Activated CD8-positive, alpha-beta memory T cell treated with anti-CD3 and anti-CD28 coated beads for 1 hour (primary cell): ENCODE measurements at places on chromosomes 7 and 10.

DNA sequence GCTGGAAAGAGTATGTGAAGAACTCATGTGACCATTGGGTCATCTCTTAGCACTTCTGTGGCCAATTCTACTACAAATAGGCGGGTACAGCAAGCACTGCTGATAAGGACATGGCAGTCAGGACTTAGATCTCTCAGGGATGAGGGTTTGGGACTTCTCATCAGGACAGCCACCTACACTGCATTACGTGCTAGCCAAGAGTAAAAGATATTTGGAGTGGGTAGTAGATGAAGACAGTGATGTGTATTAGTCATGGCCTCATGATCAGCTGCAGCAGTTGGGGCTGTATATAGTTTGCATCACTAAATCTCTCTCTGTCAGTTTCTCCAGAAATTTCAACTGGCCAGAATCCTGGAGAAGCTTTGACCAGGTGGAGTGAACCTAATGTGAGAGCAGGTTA lies 9.2 kb downstream of the TAS2R60 start:
- DNase-seq: no peak

DNA sequence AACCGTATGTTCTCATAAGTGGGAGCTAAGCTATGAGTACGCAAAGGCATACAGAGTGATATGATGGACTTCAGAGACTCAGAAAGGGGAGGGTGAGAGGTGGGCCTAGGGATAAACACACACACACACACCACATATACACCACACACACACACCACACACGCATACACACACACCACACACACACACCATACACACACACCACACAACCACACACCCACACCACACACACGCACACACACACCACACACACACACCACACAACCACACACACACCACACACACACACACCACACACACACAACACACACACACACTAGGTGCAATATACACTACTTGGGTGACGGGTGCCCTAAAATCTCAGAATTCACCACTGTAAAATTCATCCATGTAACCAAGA lies 113.6 kb upstream of the ADAM12 start:
- no peak for DNase-seq

DNA sequence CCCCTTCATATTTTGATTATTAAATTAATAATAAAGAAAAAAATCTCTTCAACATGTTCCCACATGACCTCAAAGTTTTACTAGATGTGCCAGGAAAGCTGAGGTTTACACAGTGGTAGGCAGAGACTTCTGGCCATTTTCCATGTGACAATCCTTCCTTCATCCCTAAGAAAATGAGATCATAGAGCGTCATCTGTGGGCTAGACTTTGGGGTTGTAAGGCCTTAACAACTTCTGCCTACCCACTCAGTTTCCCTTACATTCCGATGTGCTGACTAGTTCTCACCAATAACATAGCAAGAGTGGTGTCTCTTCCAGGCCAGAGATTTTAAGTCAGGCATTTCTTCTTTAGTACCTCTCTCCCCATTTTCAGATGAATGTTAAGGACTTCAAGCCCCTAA lies 171.1 kb upstream of the PHF14 start:
- DNase-seq: no peak

- no peak for DNase-seq
These were observed 8.5 kb downstream of the ZDHHC16 start for GRCh38 chr10:97454330-97455036.

GRCh38 chr7:72924386-72924732 lies 536 bp upstream of the POM121 start:
- DNase-seq: no peak

DNA sequence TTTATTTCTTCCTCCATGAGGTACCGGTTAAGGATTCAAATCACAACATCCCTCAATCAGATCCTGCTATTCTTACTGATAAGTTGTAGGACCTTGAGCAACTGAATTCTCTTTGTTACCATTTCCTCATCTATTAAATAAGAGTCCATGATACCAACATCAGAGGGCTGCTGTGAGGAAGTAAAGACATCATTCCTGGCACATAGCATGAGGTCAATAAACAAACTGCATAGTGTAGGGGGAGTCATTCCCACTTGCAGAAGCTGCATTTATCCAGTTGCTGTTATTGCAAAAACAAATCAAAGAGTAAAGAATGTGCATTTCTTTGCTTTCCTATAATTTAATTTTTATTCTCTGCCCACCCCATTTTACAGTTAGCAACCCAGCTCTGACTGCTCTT lies 36.8 kb downstream of the LDB3 start:
- DNase-seq: no peak

- DNase-seq: no peak
These were observed 180.0 kb upstream of the ADCY1 start for GRCh38 chr7:45394117-45394708.

DNA sequence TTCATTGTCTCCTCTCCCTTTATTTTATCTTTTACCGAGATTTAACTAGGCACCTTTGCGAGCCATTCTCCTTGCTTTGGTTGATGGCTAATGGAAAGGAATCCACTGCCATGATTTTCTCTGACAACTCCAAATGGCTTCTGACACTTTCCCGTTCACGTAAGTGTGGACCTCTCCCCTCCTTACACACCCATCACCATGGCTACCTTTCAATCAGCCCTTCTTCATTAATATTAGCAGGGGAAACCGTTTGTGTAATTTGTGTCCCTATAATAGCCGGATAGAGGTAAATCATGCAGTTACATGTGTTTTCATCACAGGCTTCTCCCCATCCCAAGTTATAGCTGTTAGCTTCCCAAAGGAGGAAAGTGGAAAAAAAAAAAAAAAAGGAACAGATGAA lies 767.3 kb downstream of the MAGI2 start:
- DNase-seq: no peak

- DNase-seq: no peak
These were observed 22.1 kb downstream of the CYP17A1 start for GRCh38 chr10:102814873-102815661.

GRCh38 chr7:18414885-18415284 lies 80.7 kb upstream of the HDAC9 start:
- no peak for DNase-seq

DNA sequence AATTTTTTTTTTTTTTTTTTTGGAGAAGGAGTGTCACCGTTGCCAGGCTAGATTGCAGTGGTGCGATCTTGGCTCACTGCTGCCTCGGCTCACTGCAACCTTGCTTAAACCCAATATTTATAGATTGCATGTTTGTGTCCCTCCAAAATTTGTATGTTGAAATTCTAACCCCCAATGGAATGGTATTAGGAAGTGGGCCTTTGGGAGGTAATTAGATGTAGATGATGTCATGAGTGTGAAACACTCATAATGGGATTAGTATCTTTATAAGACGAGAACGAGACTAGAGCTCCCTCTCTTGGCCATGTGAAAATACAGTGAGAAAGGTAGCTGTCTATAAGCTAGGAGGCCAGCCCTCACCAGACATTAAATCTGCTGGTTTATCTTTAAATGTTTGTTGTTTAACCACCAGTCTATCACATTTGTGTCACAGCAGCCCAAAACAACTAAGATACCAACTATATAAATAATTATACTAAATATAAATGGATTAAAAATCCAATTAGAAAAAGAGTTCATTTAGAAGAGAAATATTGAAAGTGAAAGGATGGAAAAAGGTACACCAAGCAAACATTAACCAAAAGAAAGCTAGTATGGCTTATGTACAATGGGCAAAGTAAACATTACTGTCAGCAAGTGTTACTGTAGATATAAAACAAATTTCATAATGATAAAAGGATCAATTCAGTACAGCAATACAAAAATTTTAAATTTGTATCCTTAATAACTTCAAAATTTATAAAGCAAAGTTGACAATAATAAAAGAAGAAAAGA lies 9.3 kb downstream of the TCAF1 start:
- DNase-seq: no peak

DNA sequence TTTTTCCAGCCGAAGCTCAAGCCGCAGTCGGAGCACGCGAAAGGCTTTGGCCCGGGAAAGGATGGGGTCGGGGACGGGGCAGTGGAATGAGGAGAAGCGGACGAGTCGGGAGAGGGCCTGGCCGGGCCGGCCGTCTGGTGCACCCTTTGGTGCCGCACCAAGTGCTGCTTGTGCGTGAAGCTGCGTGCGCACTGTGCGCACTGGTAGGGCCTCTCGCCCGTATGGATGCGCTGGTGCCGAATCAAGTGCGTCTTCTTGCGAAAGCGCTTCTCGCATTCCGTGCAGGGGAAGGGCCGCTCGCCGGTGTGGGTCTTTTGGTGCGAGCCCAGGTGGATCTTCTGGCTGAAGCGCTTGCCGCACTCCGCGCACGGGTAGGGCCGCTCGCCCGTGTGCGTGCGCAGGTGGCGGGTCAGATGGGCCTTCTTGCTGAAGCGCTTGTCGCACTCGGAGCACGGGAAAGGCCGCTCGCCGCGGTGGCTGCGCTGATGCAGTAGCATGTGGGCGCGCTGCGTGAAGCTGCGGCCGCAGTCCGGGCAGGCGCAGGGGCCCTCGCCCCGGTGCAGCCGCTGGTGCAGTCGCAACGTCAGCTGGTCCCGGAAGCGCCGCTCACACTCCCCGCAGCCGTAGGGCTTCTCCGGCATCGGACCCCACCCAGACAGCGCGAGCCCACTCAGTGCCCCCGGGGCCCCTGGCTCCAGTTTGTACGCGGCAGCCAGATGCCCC lies 7.8 kb downstream of the ZNF467 start:
- no peak for DNase-seq

DNA sequence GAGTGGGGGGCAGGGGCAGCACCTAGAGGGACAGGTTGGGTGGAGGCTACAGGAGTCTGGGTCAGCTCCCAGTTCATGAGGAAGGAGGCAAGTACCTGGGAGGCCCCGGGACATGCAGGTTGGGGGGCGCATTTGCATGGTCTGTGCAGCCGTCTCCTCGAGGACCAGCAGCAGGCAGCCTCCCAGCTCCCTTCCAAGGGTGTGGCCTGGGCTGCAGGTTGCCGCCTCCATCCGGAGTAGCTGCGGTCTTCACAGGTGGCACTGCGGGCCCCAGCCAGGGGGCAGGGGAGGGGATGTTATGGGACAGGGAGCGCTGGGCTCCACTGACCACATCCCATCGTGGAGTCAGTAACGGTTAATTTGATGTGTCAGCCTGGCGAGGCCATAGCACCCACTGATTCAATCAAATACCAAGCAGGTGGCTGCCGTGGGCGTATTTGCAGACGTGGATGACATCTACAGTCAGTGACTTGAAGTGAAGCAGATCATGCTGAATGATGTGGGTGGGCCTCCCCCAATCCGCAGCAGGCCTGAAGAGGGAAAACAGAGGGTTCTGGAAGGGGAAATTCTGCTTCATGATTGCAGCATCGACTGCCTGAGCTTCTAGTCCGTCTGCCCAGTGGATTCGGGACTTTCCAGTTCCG lies 81.6 kb downstream of the PRKAG2 start:
- no peak for DNase-seq

DNA sequence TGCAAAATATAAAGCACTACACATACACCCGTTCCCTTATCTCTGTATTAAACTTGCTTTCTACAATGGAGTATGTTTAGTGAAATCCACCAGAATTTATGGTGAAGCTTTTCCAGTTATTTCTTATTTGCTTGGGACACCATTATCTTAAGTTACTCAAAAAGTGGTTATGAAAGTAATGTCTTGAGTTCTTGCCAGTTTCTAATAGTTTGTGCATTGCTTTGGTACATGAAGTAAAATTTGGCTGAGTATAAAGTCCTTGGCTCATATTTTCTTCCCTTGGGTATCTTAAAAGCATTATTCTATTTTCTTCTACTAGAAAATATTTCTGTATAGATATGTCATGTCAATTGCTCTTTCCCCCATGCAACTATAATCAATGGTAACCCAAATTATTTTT lies 85.2 kb downstream of the POLR1F start:
- no peak for DNase-seq

DNA sequence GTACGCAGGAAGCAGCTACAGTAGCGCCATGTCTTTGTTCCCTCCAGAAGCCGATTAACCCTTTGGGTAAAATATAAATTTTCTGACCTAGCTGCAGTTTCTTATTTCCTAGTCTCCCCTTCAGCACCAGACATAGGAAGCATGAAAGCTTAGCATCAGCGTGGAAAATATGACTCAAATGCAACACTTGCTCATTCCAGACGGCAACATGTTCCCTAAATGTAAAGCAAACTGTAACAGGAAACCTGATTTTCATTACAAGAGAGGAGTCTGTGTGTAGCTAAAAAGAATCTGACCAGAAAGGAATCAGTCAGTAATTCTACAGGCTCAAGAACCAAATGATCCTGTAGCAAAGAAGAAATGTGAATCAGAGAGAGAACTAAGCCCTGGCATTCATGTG lies 219.2 kb downstream of the C7orf25 start:
- no peak for DNase-seq

DNA sequence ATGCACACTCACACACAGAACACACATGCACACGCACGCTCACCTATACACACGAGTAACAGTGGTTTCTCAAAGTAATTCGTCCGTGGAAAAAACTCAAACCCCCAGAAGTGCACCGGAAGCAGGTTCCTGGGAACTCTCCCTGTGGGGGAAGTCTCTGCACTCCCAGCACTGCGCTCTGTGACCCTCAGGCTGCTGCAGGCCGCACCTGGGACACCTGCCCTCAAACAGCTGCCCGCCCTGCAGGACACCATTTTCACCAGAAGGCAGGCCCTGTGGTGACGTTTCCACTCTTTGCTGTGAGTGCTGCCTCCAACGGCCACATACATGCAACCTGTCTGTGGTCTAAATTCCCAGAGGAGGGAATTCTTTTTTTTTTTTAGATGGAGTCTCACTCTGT lies 21.3 kb downstream of the YKT6 start:
- no peak for DNase-seq

GRCh38 chr10:100779329-100779728 lies 33.9 kb downstream of the PAX2 start:
- no peak for DNase-seq

DNA sequence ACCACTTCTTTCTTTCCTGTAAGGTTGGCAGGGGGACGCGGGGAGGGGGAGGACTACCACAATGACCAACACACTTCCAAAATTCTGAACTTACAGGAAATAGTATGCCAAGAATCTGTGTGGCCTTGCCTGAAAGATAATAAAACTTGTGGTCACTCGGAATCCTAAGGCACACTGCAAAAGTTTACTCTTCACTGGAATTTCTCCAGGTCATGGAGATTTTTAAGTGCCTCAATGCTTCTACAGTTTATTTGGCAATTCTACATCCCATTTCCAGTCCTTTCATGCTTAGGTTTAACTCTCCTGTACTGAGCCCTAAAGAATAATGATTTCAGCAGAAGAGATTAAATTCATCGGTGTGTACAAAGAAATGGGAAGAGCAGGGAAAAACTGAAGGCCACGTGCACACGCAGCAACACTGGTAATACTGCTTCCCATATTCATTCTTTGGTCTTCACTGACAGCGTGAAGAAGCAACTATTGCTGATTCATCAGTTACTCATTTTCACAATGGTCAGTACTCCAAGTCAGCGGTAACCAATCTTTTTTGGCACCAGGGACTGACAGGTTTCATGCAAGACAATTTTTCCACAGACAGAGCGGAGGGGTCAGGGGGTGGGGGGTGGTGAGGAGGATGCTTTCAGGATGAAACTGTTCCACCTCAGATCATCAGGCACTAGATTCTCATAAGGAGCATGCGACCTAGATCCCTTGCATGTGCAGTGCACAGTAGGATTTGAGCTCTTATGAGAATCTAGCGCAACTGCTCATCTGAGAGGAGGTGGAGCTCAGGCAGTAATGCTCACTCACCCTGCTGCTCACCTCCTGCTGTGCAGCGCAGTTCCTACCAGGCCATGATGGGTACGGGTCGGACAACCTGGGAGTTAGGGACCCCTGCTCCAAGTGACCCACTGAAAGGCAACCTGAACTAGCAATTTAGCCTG lies 9.8 kb downstream of the LARP4B start:
- no peak for DNase-seq
